ENCODE measurements at places on chromosomes 12 and 14. TPM values are rescaled to one million over a fixed set of nuclear protein-coding genes. Genes with fewer than 3 reads are reported as not detected.

GRCh38 chr14:102901633-102902032 is 20.8 kb upstream of the AMN start:
- no peaks in the 10 kb centered on the region for H3K27me3 ChIP-seq
- no peak for DNase-seq
- H3K36me3 ChIP-seq = peaks cover 18% of the 10 kb centered on the region
- H3K4me3 ChIP-seq = no peak overlapping the region
- H3K4me1 ChIP-seq = no peaks in the 10 kb centered on the region
- no peak overlapping the region for H3K27ac ChIP-seq

DNA sequence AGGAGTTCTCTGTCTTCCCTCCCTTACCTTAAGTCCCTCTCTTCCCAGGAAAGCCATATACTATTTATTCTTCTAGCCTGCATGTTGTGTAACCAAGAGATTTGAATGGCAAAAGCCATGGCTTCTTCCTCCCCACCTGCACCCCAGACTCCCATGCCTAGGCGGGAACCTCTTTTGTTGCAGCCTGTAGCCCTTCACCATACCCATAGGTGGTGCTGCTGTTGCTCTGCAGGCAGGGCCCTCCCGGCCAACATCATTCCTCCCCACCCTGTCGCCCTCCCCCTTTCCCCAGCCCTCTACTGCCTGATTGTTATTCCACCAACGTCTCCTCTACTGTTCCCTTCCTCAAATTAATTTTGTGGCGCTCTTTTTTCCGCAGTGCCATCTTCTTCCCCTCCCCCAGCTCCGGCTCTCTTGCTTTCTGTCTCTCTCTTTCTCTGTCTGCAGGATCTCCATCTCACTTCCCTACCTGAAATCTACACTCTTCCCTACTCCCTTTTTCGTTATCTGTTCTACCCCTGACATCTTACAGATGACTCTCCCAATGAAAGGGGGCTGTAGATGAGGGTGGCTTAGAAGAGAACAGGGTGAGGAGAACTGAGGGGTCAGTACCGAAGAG is 13.8 kb downstream of the NGDN start:
- H3K27me3 ChIP-seq = no peaks in the 10 kb centered on the region
- peak overlapping the region; percentile 32 for H3K4me3 ChIP-seq

- H3K36me3 ChIP-seq = peaks cover 2% of the 10 kb centered on the region
- H3K4me3 ChIP-seq = no peak overlapping the region
- DNase-seq = no peak
- H3K27ac ChIP-seq = no peak overlapping the region
- H3K27me3 ChIP-seq = no peaks in the 10 kb centered on the region
Observed at GRCh38 chr14:34204774-34205173, 253.9 kb upstream of the EGLN3 start.

Gene CLEC2A
- total RNA-seq = not detected

Gene DEGS2
- total RNA-seq = 0.72 TPM

Data from H9 (cell line).